Bronchial epithelial cell (primary cell): ENCODE measurements at places on chromosomes 7 and 10.

GRCh38 chr10:97629289-97629688, 4.0 kb downstream of the MORN4 start:
- no peak for DNase-seq

DNA sequence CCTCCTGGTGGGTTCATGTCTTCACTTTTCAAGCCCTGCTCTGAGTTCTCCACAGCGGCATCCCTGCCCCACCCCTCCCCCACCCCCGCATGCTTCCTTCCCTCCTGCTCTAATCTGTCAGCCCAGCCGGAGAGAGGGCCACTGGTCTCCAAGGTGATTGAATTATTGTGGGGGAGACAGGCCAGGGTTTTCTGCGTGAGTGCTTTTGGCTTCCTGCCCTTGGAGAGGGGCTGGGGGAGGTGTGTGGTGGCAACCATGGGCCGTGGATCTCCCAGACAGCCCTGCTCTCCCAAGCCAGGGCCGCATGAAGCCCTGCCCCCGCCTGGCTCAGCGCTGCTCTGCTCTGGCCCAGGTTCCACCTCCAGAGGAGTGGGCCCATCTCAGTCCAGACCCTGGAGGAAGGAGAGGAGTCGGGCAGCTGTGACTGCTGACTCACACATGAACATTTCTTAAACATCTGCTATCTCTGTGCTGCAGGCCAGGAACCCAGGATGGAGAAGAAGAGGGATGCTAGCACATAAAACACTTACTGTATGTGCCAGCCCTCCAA, 109.9 kb downstream of the ZMIZ1 start:
- DNase-seq, result no peak

DNA sequence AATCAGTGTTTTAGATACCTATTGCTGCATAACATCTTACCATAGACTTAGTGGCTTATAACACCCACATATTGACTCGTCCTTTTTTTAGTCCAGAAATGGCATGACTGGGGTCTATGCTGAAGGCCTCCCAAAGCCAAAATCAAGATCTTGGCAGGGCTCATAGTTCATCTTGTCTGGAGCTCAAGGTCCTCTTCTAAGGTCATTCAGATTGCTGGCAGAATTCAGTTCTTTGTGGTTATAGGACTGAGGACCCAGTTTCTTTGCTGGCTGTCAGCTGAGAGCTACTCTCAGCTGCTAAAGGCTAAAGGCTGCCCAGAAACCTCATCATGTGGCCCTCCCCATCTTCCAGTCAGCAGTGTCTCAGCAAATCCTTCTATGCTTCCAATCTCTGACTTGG, 165.5 kb downstream of the FAM107B start:
- no peak for DNase-seq

GRCh38 chr7:94095316-94096009, 91.3 kb upstream of the BET1 start:
- no peak for DNase-seq

DNA sequence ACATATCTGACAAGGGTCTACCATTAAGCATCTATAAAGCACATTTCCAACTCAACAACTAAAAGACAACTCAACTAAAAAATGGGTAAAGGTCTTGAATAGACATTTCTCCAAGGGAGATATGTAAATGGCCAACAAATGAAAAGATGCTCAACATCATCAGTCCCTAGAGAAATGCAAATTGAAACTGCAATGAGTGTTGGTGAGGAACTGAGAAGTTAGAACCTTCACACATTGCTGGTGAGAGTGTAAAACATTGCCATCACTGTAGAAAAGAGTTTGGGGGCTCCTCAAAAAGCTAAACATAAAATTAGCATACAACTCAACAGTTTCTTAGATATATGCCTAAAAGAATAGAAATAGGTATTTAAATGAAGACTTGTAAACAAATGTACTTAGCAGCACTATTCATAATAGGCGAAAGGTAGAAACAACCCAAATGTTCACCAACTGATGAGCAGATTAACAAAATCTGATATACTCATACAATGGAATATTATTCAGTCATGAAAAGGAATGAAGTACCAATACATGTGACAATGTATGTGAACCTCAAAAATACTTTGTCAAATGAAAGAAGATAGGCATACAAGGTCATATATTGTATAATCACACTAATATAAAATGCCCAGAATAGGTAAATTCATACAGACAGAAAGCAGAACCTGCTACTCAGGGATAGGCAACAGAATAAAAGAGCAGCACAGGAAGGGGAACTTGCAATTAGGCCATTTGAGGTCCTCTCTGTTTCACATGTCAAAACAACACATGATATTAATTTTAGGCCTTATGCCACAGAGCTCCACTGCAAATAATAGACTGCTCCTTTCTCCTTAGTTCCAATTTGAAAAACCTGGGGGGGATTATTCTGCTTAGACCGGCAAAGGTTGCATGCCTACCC, 10.6 kb upstream of the LRRC72 start:
- no peak for DNase-seq

- no peak for DNase-seq
Observed at GRCh38 chr10:21943633-21944265, 59.8 kb downstream of the DNAJC1 start.

DNA sequence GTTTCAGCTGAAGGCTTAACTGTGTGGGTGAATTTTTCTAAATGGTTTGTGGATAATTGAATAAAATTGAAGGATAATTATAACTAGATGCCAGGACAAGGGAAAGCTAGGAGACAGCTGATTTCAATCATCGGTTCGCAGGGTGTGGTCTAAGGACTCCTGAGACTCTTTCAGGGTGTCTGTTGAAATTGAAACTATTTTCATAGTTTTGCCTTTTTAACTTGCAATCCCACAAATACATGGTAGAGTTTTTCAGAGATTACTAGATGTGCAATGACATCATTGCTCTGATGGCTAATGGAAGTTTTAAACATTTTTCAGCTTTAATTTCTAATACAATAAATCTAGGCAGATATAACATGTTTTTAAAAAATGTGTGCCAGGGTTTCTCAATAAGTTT, 18.5 kb downstream of the TRUB1 start:
- no peak for DNase-seq

DNA sequence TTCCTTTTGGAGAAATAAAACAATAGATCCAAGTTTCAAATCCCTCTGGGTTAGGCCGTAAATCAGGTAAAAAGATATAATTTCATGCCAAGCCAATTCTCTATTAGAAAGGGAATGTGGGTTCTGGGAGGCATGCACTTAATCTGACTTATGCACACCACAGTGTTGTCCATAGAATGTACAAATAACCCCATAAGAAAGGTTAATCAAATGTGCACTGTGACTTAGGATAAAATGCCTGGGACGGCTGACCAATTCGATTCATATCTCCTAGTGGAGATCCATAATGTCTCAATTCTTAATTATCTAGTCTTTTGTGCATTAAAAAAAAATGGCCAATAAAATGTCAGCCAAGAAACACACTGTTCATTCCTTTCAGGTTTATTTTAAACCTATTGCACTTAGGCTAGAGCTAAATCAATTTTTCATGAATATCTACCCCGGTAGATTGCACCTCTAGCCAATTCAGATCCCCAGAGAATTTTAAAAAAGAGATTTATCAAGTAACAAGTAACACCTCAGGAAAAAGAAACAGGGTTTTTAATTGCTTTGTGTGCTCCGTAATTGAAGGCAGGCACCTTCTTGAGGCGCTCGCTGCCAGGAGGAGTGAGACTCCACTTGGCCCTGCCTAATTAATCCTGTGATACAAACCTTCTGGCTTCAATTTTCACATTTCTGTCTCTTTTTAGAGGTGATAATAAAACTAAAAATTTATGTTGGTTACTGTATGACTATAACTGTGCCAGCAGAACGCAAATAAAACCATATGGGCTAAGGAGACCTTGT, 265.1 kb downstream of the ETV1 start:
- no peak for DNase-seq

GRCh38 chr7:46572691-46573090, 651.6 kb upstream of the IGFBP3 start:
- no peak for DNase-seq
